ENCODE measurements at places on chromosomes 12 and 14. TPM values are rescaled to one million over a fixed set of nuclear protein-coding genes. Genes with fewer than 3 reads are reported as not detected.

GRCh38 chr14:54229136-54229535 lies 167.7 kb upstream of the CDKN3 start:
- H3K4me1 ChIP-seq = no peaks in the 10 kb centered on the region
- no peak overlapping the region for H3K4me3 ChIP-seq
- H3K27me3 ChIP-seq = no peaks in the 10 kb centered on the region
- no peak overlapping the region for H3K27ac ChIP-seq
- H3K36me3 ChIP-seq = no peaks in the 10 kb centered on the region

DNA sequence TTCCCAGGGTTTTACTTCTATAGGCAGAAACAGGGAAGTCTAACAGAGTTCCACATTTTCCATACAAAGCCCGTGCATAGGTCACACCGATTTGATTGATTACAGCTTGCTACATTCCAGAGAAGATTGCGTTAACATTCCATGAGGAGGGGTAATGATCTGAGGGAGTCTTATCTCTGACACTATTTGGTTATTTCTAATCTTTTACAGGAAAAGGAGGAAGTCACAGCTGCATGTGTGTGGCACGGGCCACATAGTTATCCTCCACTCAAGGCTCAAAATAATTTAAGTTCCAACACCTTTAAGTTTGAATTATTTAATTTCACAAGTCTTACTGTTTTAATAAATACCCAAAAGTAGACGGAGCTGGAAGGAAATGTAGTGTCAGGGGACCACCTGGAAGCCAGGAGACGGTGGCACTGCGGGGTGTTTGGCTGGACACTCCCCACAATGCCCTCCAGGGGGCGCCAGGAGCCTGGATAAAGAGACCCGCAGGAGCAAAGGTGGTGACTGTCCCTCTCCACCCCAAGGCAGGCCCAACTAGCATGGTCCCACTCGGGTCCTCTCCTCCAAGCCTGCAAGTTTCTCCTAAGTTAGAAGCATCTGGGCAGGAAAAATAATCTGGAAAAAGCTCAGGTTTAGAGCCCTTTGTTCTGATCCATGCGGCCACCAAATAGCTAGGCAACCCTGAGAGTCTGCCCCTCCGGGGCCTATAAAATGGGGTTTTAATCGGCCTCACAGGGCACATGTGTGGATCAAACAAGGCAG lies 20.2 kb downstream of the KRT8 start:
- no peak for DNase-seq
- no peak overlapping the region for H3K4me3 ChIP-seq
- H3K36me3 ChIP-seq = no peaks in the 10 kb centered on the region

DNA sequence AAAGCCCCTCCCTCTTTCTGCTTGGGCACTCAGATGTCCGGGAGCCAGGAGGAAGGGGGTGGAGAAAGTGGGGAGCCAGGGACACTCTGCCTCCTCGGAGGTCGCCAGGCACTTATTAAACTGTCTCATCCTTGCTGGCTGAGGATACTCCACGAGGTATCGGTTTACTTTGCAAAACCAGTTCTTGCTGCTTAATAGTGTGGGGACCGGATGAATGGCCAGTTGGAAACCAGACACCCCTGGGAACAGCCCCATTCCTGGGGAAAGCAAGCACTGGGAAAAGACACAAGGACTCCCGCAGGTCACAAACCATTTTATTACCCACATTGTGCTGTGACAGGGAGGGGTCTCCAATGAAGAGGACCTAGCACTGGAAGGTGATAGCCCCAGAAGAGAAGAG lies 34.2 kb downstream of the CCDC88C start:
- H3K27me3 ChIP-seq = no peaks in the 10 kb centered on the region
- DNase-seq = no peak
- H3K4me3 ChIP-seq = no peak overlapping the region

Gene CCDC38
- total RNA-seq = 0.08 TPM
